Right renal pelvis (tissue), 4 donors: ENCODE measurements at places on chromosomes 1 and 21.

GRCh38 chr1:209040351-209040750 is 543.2 kb upstream of the CAMK1G start:
- no peak for DNase-seq

GRCh38 chr1:11100149-11100493 is 452 bp upstream of the EXOSC10 start:
- no peak for DNase-seq

GRCh38 chr1:9908871-9909233 is 1.2 kb downstream of the CTNNBIP1 start:
- no peak for DNase-seq

- DNase-seq: no peak
Observed at GRCh38 chr1:5978452-5978851, 13.8 kb downstream of the NPHP4 start.

GRCh38 chr1:56773341-56774066 is 45.7 kb downstream of the FYB2 start:
- DNase-seq: no peak

- no peak for DNase-seq
Observed at GRCh38 chr1:156894711-156895454, 1.4 kb downstream of the PEAR1 start.

- DNase-seq: no peak
Observed at GRCh38 chr1:221809091-221810029, 67.5 kb upstream of the DUSP10 start.

DNA sequence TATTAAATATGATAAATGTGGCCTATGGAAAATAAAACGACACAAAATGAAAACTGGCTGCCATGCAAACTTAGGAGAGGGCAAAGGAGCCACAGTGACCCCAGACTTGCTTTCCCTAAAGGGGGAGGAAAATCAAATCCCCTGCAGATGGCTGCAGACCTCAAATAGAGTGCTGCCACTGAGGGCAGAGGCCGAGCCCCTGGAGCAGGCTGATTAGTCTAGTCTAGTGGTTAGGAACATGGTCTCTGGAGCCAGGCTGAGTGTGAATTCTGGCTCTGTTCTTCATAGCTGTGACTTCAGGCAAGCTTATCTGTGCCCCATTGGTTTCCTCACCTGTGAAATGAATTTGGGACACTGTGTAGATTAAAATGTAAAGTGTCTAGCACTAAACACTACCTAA is 60.8 kb downstream of the ITPKB start:
- no peak for DNase-seq
